ENCODE measurements at places on chromosomes 2 and 18.
A peak's percentile ranks its signal among the peaks of the same experiment; 100 is the strongest.

GRCh38 chr2:43448822-43449110 lies 147.1 kb downstream of the THADA start:
- no peak for DNase-seq

DNA sequence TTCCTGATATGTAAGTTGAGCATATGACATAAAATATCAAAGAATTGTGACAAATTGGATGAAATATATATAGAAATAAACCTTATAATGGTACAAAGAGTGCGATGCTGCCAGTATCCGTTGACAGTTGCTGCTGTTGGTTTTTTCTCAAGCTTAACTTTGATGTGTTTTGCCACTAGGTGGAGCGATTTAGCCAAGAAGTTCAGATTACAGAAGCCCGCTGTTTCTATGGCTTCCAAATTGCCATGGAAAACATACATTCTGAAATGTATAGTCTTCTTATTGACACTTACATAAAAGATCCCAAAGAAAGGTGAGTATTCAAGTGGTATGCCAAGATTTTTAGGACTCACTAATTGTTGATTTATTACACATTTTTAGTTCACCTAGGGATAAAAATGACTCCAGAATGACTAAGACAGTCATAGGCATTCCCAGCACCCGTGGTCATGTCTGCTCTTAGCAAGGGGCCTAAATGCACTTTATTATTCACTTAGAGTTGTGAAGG lies 2.1 kb downstream of the RRM2 start:
- DNase-seq = no peak

DNA sequence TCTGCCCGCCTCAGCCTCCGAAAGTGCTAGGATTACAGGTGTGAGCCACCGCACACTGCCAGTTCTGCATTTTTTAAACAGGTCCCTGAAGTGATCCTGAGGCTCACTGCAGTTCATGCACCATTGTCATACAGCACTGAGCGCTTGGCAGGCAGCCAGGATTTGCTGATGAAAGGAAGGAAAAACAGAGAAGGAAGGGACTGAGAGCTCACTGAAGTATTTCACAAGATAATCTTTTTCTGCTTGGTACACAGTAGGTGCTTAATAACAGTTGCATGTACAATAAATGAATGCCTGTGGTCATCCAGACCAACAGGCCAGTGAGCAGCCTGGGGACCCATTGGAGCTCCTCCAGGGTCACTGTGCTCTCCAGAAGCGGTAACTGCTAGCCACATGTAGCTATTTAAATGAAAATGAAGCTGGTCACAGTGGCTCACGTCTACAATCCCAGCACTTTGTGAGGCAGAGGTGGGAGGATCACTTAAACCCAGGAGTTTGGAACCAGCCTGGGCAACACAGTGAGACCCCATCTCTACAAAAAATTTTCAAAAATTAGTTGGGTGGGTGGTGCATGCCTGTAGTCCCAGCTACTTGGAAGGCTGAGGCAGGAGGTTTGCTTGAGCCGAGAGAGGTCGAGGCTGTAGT lies 33.1 kb upstream of the SMAD7 start:
- DNase-seq = no peak

DNA sequence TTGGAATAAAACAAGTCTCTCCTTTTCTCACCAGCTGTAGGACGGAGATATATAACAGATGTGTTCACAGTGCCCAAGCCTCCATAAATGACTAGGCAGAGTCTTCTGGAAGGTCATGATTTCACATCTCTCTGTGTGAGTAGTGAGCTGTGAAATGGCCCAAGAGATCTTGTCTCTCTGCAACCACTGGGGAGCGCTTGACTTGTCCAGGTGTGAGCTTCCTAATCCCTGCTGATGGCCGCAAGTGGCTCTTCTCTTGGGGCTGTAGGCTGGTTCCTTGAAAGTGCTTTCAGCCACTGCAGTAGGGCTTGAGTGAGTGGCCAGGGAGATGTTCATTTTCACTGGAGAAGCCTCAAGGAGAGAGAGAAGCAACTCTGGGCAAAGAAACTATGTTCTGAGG lies 38.1 kb upstream of the OTOS start:
- DNase-seq = no peak

- no peak for DNase-seq
Observed at GRCh38 chr2:233201258-233202013, 50.0 kb upstream of the ATG16L1 start.

- no peak for DNase-seq
Observed at GRCh38 chr2:60445684-60446179, 107.7 kb downstream of the BCL11A start.

DNA sequence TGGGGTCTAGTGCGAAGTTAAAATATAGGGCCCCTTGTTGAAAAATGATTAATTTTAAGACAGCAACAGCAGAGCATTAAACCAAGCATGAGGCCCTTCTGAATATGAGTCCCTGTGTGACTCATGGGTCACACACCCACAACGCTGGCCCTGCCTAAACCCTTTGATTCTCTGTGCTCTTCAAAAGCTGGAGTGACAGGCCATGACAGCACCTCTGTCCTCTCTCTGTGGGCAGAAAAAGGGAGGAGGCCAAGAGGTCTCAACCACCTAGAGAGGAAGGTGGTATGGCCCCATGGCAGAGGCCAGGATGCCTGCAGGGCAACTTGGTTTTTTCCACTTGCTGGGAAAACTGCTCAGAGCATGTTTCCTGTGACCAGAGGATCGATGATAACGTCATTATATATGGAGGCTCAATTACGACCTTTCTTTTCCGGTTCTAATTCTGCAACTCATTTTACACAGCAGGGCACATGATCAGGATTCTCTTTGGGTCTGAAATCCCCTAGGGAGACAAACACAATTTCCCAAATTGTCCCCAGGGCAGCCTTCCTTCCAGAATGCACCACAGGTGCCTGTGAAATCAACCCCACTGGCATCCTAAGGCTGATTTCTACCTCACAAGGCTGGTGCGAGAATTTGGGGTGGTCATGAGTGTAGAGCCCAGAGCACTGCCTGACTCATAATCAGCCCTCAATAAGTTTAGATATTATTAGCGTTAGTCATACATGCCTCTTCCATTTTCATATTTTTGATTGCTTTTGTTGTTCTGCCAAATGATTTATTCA lies 102.0 kb upstream of the PPP1CB start:
- DNase-seq = peak; percentile 12

- no peak for DNase-seq
Observed at GRCh38 chr2:42241517-42241916, 72.4 kb downstream of the EML4 start.

GRCh38 chr2:65435625-65436168 lies 3.3 kb upstream of the SPRED2 start:
- peak; percentile 12 for DNase-seq

- no peak for DNase-seq
Observed at GRCh38 chr18:59994357-59994756, 94.6 kb downstream of the PMAIP1 start.
